GF-D8 (cell line): ENCODE measurements at places on chromosomes 11 and 22.

GRCh38 chr11:16468735-16469453, 112.5 kb upstream of the SOX6 start:
- no peak for DNase-seq

- no peak for DNase-seq
Measured at GRCh38 chr11:28793282-28793738, 685.1 kb downstream of the METTL15 start.

DNA sequence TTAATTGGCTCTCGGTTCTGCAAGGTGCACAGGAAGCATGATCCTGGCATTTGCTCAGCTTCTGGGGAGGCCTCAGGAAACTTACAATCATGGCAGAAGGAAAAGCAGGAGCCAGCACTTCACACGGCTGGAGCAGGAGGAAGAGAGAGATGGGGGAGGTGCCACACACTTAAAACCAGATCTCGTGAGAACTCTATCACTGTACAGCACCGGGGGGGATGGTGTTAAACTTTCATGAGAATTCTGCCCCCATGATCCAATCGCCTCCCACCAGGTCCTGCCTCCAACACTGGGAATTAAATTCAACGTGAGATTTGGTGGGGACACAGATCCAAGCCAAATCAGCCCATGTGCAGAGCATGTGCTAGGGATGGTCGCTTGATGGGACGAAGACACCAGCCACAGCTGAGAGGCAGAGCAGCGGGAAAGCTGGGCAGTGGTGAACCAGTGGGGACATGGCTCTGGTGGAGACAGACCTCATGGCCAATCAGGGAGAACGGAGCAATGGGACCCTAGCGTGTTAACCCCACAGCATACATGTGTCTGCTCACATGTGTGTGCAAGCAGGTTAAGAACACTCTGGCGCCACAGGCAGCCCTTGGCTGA, 6.2 kb downstream of the TANGO2 start:
- no peak for DNase-seq

DNA sequence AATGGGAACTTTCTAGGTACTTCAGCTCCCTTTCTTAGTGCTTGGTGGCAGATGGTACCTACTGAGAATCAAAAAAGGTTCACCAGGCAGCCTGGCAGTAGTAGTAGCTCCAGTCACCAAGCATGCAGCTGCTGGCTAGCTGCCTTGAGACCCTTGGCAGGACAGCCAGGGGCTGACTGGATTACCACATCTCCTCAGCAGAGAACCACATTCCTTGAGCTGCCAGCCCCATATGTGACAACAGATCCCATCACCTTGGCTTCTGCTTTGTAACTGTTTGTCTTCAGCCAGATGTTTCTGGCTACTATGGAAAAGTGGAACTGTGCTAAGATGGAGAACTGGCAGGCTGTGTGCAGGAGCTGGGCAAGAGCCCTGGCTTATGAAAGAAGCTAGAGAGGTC, 39.6 kb upstream of the CHRM4 start:
- no peak for DNase-seq

DNA sequence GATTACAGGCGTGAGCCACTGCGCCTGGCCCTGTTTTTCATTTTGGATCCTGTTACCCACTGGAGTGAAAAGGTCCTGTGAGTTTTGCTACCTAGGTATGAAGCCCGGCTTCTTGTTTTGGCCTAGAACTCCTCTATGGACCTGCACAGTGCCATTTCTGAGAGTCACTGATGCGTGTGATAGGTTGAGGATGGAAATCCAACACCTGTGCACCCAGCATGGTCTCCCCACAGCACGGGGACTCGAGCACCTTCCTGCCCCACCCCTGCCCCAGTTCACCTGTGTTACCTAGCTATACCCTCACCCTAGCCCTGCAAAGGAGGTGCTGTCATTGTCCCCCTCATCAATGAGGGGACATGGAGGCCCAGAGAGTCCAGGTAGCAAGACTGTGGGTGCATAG, 5.1 kb downstream of the FBLN1 start:
- DNase-seq = no peak

- no peak for DNase-seq
Measured at GRCh38 chr11:115676206-115676605, 172.0 kb upstream of the CADM1 start.

DNA sequence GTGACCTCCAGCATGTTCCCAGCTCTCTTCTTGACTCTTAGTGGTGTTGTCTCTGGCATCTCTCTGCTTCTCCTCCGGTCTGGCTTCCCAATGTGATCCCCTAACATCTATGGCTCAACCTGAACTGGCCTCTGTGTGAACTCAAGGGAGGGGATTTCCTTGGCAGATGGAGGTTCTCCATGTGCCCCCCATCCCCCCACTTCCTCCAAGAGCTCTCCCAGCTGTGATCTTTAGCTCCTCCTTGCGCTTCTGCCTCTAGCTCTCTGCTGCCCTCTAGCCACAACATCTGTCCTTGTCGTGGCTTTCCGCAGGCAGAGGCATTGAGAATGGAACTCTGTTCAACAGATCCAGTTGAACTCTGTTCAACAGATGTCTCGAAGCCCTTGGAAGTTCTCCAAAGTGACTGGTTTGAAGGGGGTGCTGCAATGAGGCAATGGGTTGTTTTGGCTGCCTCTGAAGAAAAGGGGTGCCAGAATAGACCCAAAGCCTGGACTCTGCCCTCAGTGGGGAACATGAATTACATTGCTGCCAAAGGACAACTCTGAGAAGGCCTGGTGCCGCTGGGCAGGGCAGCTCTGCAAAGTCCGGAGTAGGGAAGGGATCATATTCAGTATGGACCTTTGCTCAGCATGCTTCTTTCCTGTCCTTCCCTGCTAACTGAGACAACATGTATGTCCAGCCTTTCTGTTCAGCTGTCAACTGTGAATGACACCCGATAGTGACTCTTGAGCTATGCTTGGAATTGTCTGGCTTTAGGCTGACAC, 61.9 kb downstream of the ADM start:
- DNase-seq = peak; percentile 2

DNA sequence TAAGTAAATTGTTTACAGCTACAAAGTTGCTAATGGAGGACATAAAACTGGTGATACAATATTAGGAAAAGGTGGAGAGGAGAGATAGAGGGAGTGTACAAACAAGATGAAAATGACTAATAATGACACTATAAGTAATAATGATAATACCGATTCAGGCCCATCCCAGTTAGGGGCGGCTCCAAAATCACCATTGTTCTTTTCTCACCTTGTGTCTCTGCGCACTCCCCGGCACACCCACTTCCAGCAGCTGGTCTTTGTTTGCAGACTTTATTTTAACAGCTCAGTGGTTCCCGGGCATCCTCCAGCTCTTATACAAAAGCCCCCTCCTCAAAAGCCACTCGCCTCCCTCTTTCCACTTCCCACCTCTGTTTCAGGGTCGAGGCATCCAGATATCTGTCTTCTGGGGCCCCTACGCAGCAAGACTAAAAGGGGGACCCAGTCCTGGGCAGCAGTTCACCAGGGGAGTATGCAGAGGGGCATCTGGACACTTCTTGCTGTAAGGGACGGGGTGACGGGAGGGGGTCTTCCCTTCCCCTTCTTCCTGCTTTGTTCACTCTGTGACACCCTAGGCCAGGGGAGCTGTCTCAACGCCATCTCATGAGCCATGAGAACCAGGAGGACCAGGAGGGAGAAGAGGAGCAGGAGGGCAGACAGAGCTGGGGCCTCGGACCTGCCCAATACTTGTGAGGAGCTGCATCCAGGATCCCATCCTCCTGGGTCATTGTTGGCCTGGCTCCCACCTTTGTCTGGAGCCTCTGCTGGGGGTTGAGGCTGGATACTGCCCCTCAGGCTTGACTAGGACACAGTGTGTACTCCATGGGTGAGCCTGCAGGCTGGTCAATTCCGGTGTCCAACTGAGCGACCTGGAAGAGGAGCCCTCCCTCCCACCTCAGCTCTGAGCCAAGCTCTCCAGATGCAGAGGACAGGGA, 2.7 kb downstream of the APOL2 start:
- no peak for DNase-seq

DNA sequence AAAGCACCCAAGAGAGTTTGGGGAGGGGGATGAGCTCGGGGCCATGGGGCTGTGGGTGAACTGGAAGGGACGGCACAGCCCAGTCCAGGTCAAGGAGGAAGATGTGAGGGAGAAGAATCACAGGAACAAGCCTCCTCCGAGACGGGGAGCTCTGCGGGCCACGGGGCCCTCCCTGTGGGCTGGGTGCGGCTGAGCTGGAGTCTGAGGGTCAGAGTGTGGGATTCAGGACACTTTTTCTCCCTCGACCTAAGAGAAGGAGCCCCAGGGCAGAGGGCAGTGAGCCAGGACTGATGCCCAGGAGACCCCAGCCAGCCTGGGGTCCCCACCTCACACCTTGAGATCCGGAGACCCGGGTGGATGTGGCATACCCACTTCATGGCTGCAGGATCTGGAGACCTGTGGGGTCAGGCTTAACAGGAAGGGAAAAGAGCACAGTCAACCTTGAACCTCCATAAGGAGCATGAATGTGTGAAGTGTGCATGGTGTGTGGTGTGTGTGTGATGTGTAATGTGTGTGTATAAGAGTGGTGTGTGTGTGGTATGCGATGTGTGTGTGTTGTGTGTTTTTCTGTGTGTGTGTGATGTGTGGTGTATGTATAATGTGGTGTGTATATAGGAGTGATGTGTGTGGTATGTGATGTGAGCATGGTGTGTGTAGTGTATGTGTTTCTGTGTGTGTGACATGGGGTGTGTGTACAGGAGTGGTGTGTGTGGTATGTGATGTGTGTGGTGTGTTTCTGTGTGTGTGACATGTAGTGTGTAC, 504.6 kb downstream of the BRD1 start:
- DNase-seq = no peak

DNA sequence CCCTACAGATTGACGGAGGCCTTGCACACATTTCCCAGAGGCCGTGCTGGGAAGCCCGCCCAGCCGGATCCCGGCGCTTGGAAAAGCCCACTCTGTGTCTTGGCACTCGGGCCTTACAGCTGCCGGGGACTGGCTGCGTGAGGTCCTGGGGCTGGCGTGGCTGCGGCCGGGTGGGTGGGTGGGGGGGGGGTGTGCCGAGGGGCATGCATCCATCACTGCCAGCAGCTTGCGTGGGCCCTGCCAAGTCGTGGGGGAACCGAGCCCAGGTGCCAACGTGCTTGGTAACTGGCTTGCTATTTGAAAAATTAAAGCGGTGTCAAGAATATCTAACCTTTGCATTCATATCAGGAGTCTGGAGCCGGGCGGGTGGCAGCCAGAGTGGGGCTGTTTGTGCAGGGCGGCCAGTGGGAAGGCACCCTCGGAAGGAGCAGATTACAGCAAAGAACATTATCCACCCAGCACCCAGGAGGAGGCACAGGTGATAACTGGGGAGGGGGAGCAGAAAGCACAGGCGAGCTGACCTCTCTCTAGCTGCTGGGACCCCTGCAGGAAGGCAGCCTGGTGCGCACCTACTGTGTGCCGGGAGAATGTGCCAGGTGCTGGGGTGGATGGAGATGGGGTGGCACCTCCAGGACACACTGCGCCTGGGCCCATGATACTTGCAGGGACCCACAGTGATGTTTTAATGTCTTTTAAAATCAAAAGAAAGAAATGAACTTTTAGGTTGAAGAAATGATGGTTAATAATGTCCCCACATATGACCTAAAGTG, 28.5 kb upstream of the SMIM38 start:
- no peak for DNase-seq

- DNase-seq = no peak
Measured at GRCh38 chr11:95937358-95937757, 13.5 kb upstream of the MTMR2 start.

- no peak for DNase-seq
Measured at GRCh38 chr11:73196576-73196975, 21.5 kb upstream of the P2RY2 start.

DNA sequence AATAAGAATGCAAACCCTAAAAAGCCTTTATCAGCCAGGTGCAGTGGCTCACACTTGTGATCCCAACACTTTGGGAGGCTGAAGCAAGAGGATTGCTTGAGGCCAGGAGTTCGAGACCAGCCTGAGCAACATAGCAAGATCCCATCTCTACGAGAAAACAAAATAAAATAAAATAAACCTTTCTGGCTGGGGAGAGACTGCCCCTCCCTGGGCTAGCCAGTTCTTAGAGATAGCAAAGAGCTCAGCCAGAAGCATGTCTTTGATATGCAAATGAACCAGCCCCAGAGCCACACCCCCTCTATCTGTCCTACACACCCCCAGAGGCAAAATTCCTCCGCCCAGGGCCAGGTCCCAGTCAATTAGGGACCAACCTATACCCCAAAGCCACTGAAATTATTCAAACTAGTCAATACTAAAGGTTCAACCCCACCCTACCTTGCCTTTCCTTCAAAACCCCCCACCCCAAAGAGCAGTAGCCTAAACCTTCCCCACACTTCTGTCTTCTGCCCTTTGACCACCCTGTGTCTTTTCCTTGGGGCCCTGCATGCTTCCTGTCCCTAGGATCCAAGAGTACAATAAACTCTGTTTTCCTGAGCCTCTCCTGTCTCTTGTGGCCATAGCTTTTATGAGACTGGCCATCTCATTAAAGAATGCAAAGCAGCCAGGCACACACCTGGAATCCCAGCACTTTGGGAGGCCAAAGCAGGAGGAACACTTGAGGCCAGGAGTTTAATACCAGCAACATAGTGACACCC, 37.3 kb upstream of the CXCR5 start:
- DNase-seq = no peak

DNA sequence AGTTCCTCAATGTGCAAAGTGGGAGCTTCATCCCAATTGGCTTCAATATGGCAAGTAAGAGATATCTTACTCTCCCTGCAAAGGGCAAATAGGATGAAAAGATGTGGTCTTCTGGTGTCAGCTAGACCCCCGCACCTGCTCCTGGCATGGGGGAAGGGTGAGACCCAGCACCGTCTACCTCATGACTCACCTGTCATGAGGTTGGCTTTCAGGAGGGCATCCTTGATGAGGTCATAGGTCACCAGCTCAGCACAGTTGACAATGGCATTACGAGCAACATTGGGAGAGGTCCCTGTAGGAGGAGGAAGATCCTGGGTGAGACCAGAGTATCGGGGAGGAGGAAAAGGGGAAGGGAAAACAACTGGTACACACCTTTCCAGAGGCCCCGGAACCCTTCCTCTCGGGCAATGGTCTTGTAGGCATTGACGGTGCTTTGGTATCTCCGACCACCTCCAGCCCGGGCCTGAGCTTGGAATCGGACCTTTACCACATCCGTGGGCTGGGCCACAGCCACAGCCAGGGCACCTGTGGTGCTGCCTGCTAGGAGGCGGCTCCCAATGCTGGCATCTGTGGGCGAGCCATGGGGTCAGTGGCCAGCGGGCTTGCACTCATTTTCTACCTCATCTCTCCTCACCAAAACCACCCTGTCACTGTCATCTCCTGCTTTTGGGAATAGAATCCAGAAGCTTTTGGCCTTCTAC, 6.0 kb downstream of the UCP2 start:
- DNase-seq = no peak

DNA sequence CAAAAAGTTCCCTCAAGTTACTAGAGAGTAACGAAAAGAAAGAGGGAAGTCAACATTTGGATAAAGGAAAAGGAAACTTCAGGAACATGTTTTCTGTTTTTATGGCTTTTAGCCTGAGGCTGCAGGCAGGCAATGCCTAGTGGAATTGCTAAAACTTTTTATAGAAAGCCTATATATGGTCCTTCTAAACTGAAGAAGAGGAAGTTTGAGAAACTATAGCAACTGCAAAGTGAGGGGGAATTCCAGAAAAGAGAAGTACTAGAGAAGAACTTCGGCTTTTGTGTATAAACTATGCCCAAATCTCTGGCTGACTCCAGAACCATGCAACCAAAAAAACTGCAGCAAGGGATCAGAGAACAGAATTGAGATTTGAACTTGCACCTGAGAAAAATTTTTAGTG, 74.3 kb upstream of the ARHGAP42 start:
- DNase-seq = peak; percentile 16
